ENCODE measurements at places on chromosomes 2 and 18.

GRCh38 chr2:38515155-38516074 is 87.3 kb downstream of the HNRNPLL start:
- no peak for DNase-seq

DNA sequence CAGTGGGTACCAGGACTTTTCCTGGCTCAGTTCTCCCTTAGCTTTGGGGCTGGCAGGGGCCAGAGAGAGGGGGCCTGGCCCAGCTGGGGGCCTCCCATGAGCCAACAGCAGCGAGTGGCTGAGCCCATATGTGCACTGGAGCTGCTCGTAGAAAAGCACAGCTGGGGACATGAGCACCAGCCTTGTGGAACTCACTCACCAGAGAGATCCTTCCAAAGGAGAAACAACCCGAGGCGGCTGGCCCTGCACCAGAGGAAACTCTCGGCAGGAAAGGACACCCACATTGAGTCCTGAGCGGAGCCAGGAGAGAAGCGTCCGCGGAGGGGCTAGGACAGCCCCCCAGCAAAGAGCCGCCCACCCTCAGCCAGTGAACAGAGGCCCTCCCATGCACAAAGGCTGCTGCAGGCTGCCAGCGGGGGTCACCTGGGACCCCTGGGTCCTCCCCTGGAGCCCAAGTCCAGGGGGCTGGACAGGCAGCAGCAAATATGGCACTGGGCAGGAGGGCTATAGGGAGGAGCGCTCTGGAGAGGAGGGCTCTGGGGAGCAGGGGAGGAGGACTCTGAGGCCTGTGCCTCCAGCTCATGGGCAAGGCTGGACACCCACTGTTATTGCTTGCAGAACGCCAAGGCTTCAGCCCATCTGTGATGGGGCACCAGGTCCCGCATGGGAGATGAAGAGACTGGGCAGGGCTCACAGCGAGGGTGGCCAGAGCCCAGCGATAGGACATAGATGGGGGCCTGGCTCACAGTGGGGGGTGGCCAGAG is 42.1 kb upstream of the SNED1 start:
- no peak for DNase-seq

GRCh38 chr2:70536517-70537055 is 17.0 kb downstream of the TGFA start:
- no peak for DNase-seq

DNA sequence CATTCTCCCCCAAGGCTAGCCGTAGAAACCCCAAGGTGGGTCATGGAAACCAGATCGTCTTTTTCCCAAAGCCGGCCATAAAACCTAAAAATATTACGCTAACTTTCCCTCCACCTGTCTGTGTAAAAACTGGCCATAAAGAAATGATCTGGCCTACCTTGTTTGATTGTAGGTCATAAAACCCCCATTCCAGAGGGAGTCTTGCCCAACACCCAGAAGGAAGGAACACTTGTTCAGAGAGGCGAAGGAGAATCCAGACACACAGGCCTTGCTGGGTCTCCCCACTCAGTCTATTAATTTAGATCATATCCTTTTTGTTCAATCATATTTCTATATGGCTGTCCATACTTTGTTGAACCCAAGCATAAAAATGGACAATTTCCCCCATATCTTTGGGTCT is 344.7 kb downstream of the HRH4 start:
- DNase-seq: no peak

- DNase-seq: peak; percentile 60
Observed at GRCh38 chr18:63844254-63844653, 43.3 kb upstream of the SERPINB2 start.

DNA sequence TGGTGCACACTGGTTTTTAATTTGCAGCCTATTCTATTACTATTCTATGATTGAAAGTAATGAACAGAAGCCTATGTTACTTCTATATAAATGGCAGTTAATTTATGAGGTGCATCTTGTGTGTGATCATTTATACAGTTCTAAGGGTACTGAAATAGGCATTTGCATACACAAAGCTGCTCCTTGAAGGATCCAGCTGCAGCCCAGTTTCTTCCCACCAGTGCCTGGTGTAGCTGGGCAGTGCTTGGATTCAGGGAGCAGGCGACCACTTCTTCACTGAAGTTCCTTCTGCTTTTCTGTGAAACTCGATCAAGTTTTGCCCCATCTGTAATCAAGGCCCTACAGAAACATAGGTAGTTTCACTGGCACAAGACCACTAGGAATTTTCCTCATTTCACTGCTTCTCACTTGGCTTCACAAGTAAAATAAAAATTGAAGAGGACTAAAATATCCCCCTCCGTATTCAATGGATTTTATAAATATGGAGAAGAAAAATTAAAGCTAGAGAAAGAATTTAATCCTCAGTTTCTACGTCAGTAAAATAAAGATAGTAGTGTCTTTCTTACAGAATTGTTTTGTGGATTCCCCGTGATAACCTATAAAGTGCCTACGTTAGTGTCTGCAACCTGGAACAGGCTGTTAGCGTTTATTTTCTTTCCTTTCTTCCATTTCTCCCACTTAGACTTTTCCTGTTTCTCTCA is 1.7 kb upstream of the LPIN2 start:
- DNase-seq: peak; percentile 45

- peak; percentile 30 for DNase-seq
Observed at GRCh38 chr2:191611614-191612013, 66.3 kb upstream of the NABP1 start.

- no peak for DNase-seq
Observed at GRCh38 chr2:173806761-173807160, 158.4 kb downstream of the SP3 start.

GRCh38 chr2:240713071-240713927 is 21.6 kb downstream of the AQP12A start:
- DNase-seq: no peak

GRCh38 chr2:88925770-88926462 is 234.4 kb downstream of the RPIA start:
- no peak for DNase-seq

DNA sequence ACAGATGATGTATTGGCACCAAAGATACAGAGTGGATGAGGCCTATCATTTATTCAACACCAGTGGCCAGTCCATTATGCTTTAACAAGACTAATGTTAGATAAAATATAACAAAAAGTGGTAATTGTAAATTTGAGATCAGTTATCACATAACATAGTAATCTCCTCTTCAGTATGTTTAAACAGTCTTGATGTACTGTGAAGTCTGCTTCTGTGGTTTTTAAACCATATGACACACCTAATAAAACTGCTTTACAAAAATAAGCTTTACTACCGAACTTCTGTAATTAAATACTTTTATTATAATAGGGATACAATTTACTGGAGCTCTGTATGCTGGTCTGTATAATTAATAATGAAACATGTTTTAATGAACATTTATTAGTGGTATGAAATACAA is 2156.1 kb upstream of the CELF4 start:
- DNase-seq: no peak

DNA sequence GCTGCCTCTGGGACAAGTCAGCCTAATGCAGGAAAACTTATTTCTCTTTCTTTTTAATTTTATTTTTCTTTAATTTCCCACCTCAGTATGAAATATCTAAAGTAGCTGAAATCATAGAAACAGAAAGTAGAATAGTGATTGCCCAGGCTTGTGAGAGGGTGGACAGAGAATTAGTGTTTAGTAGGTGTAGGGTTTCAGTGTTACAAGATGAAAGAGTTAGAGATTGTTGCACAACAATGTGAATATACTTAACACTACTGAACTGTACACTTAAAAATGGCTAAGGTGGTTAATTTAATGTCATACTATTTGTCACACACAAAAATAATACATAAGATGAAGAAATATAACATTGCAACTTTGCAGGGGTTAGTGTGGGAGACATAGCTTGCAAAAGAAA is 80.8 kb downstream of the NAT8 start:
- DNase-seq: no peak

DNA sequence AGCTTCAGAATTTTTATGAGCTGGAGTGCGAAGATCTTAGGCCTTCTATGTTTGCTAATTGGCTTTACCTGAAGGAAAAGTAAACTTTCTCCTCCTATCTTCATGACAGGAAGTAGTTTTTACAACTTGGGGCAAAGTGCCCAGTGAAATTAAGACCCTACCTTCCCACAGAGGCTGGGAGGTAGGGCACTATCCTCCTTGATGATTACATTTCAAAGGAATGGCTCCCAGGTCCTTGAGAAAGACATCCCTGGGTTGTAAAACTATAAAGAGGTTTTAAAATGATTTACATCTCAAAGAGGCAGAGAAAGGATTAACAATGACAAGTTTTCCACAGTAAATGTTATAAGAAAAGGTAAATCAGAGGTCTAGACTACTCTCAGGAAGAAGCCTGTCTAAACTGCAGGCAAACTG is 155.8 kb downstream of the CDH7 start:
- no peak for DNase-seq

DNA sequence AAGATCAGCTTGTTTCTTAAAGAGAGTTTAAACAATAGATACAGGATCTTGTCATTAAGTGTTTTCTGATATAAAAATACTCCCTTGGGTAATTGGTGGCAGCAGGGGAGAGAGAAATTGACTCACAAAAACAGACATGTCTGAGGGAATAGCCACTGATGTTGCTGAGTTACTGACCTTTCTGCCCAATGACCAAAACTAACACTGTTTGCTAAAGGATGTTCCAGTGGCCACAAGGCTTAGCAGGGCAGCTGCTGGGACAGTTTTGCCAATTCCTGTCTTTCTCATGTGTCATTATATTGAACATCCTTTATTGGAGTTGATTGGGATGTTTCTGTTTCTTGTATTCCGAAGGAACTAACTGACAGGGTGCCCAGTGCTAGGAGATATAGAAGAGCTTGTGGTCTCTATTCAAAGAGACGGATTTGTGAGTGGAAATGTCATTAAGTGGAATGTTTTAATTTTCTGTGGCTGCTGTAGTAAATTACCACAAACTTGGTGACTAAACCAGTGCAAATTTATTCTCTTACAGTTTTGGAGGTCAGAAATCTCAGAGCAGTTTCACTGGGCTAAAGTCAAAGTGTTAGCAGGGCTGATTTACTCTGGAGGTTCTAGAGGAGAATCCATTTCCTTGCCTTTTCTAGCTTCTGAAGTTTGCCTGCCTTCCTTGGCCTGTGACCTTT is 124.8 kb upstream of the RMDN2 start:
- no peak for DNase-seq

DNA sequence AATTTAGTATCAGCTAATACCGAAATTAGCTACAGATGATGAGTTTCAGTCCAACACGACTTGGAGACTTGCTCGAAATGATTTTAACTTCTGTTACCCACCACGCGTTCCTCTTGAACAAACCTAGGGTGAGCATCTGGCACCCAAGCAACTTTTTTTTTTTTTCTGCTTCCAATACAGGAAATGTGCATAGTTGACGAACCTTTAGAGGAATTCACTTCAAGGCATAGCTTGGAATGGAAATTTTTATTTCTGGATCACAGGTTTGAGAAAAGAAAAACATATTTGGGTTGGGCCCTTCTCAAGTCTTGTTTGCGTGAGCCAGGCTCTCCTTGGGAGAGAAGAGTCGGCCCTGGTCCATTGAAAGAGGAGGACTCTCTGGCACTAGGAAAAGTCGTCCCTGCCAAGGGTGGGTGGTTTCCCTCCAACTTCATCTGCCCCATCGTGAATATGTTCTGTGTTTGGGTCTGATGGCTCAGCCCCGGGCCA is 37.4 kb upstream of the RPL31 start:
- DNase-seq: no peak

DNA sequence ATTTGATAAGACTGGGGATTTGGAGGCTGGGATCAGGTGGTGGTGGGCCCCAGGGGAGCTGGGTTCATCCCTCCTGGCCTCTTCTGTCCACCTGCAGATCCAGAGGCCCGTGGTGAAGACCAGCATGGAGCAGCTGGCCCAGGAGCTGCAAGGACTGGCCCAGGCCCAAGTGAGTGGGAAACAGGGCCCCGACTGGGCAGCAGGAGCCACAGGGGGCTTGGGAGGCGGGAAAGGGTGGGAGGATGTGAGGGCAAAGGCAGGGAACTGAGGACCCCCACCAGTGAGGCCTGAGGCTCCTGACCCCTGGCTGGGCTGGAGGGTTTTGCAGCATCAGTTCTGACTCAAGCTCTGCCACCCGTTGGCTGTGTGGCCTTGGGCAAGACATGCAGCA is 11.3 kb downstream of the PROM2 start:
- DNase-seq: no peak

DNA sequence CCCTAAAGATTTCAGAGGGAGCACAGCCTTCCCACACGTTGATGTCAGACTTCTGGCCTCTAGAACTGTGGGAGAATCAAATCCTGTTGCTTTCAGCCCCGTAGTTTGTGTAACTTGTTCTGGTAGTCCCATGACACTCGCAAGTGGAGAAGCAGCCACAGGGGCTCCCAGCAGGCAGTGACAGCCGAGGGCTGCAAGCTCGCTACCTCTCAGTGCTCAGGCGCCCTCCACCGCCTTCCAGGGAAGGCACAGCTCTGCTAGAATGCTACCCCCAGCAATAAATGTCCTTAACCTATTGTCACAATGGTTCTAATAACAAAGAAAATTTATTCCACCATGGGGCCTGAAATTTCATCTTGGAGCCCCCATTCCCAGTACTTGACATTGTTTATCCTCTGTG is 143.1 kb upstream of the ZNF236 start:
- no peak for DNase-seq

- DNase-seq: no peak
Observed at GRCh38 chr2:218015586-218016521, 13.1 kb upstream of the TNS1 start.
